ENCODE measurements at places on chromosomes 5 and 9. TPM values are rescaled to one million over a fixed set of nuclear protein-coding genes. Genes with fewer than 3 reads are reported as not detected.

Gene FUBP3
- 50.4 TPM for total RNA-seq

Gene TOR1B
- total RNA-seq, result 27.1 TPM

Gene RGS7BP
- not detected for total RNA-seq

Gene LOX
- not detected for total RNA-seq

Gene PCDHA1
- not detected for total RNA-seq

Gene FOXD4L4
- 0.15 TPM for total RNA-seq

All from CD8-positive, alpha-beta memory T cell (primary cell).